ENCODE measurements at places on chromosomes 7 and 10.

GRCh38 chr7:35339811-35340210, 85.9 kb upstream of the TBX20 start:
- no peak for DNase-seq

DNA sequence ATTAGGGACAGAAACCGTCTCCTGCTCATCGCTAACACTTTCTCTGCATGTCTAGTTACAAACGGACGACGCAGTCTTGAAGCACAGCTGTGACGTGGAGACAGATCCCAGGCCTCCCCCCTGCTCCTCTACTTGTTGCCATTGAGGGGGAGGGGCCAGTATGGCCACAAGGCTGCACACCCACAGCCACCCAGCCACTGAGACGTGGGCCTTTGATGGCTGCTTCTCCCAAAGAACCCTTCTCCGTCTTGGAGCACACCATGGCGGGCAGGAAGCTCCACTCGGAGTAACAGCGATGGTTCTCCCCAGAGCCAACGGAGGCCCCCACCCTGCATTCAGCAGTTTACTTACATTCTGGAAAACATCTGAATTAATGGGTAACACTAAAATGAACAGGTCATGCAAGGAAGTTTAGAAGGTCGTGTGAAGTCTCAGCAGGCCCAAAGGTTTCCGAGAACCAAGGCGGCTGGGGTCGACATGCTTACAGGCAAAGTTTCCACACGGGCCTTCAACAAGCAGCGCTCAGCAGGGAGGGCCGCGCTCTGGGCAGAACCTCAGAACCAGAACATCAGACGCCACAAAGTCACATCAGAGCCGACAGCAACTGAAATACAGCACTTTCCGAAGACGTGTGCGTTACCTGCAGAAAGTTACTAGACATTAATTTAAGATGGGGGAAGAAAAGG, 169.6 kb downstream of the DIP2C start:
- no peak for DNase-seq

- DNase-seq: no peak
These were observed 211.2 kb downstream of the CACNB2 start for GRCh38 chr10:18351421-18351820.

GRCh38 chr10:87659571-87660483, at the start of gene PAPSS2:
Gene PAPSS2 (plus strand): TSS chr10:87659878. CDS start chr10:87659982, 104 bp downstream.
- DNase-seq: no peak

DNA sequence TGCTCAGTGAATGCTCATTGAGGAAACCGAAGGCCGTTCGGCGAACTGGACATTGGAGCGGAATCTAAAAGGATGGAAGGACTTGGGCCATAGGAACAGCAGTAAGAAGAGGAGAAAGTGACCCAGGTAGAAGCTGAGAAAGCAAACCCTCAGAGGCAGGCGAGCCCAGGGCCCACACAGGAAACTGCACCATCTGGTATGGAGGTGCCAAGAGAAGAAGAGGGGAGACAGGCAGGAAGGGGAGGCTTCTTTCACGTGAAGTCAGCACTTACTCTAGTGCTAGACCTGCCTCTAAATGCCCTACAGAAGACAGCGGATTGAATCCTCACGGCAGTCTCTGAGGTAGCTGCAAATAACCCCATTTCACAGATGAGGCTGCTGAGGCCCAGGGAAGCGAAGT, 10.2 kb upstream of the CRHR2 start:
- no peak for DNase-seq

Measured in activated CD4-positive, CD25-positive, alpha-beta regulatory T cell (primary cell).